ENCODE measurements at places on chromosomes 16 and 17.
A peak's percentile ranks its signal among the peaks of the same experiment; 100 is the strongest.

GRCh38 chr17:68004201-68004600, 7.9 kb upstream of the C17orf58 start:
- DNase-seq: no peak

DNA sequence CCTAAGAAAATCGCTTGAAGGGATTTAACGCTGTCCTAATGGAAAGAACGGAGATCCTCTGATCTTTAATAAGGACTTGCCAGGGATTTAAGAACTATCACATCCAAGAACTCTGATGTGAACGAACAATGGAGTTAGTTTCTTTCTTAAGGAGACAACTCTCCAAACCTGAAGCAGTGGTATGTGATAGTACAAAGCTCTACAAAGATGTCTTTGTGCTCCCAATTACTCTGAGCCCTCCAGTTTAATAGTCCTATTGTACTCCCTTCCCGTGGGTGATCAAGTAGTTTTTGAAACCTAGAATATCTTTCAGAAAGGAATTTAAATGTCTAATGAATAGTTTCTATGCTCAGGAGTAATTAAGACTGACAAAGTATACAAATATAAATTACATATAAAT, 123.8 kb downstream of the FTO start:
- DNase-seq: no peak

DNA sequence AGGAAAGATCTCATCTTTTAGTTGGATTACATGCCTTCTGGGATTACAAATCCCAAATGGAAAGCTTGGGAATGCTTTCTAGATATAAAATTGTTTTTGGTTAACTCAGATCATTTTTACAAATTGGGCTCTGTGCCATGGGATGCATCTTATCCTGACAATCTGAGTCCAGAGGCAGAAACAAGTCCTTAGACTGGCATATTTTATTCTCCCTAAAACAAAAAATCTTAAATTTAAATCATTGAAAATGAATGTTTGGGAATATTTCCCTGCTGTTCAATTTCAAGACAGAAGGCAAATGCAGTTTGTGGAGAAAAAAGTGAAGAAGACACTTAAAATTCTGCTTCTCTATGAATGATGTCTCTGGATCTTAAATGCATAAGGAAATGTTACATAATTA, 456.6 kb upstream of the GOT2 start:
- no peak for DNase-seq

- DNase-seq: no peak
These were observed 60.0 kb upstream of the DNAH17 start for GRCh38 chr17:78637146-78637545.

DNA sequence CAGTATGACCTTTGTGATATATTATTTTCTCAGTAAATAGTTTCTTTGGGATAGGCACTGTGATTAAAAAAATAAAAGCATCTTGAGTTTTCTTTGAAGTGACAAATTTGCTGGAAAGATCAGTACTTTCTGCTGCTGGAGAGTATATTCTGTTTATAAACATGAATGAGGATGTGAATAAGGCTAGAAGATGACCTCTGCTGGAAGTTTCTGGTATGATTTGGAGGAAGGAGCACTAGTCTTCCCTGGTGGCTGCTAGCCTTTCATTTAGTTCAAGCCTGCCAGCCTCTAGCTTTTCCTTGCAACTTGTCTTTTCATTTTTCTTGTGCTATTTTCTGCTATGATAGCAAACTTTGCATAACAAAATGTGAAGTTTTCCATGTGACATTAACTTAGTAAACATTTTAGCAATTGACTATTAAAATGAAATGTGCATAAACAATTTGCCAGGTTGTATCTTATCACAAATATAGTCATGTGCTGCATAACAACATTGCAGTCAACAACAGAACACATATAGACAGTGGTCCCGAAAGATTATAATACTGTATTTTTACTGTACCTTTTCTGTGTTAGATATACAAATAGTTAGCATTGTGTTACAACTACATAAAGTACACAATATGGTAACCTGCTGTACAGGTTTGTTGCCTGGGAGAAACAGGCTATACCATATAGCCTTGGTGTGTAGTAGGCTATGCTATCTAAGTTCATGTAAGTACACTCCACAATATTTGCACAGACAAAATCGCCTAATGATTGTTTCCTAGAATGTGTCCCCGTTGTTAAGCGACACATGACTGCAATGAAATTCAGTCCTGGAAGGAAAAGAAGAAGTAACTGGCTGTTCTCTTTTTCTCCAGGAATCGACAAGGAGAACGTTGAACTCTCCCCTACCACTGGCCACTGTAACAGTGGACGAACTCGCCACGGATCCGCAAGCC, 18.1 kb upstream of the RAB11FIP4 start:
- no peak for DNase-seq

DNA sequence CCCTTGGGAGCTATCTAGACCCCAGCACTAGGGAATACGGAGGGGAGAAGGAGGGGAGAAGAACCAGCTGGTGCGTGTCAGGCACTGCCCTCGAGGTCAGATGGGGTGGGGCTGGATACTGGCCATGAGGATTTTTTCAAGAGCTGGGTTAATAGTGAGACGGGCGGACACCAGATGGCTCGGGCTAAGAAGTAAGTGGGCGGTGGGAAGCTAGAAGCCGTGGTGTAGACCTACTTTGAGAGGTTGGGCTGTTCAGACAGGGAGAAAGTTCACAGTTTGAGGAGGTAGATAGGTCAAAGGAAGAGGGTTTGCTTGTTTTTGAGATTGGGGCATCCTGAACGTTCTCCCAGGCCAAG, 303.8 kb downstream of the SEC14L1 start:
- no peak for DNase-seq

DNA sequence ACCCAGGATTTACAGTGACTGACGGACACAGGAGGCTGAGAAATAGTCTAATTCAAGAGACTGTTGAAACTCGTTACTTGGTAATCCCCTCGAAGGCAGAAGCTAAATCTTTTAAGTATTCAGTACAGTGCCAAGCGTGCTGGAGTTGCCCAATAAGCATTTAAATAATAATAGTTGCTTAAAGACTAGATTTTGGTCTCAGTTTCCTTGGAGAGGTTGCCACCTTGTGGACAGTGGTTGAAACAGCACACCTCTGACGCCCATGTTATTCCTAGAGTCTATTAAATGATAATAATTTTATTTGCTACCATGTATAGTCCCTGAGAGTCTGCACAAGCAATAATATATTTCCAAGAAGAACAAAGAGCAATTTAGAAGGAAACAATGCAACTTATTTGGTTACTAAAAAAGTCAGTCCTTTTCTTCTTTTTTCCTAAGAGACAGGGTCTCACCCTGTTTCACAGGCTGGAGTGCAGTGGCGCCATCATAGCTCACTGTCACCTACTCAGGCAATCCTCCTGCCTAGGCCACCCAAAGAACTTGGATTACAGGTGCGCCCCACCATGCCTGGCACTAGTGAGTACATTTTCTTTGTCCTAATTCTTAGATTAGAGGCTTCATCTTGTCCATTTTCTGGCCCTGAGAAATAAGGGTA, 138.0 kb upstream of the NUDT7 start:
- DNase-seq: no peak

GRCh38 chr17:78959803-78960202, 19.9 kb downstream of the LGALS3BP start:
- DNase-seq: no peak

- DNase-seq: no peak
These were observed 373.7 kb downstream of the HAPSTR1 start for GRCh38 chr16:9465161-9465560.

DNA sequence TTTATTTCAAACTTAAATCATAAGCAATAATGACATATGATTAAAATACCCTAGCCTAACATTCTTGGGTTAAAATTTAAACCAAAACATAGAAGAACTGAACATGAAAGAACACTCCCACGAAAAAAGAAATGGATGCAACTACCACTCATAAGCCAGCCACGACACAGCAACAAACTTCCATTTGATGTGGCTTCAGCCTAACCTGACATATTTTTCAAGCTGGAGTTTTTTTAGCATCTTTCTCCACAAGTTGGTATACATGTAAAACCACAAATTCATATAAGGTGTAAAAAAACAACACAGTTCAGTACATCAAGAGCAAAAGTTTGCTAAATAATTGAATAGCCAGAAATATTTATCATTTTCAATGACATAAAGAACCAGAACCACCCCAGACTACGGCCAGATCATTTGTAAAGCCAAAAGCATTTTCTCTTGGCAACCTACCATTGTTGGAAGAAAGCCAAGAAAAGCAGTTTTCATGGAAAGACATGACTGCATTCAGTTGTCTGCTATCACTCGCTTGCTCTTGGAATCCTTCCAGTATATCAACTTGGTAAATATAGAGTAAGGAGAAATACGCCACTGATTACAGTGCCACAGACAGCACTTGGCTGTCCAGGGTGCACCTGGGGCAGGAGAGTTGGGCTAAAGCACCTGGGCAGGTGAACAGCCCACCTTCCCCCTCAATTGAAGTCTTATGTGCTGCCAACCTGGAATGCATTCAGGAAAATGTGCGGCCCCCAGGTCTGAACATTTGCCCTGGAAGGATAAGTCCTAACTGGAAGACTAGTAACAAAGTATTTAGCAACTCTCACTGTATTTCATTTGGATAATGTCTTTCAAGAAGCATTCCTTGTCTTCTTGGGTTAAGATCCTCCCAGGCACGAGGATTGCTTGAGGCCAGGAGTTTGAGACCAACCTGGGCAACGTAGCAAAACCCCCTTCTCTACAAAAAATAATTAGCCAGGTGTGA, 60.5 kb downstream of the CREBBP start:
- no peak for DNase-seq

- DNase-seq: no peak
These were observed 7.6 kb upstream of the RPL13 start for GRCh38 chr16:89552913-89553312.

DNA sequence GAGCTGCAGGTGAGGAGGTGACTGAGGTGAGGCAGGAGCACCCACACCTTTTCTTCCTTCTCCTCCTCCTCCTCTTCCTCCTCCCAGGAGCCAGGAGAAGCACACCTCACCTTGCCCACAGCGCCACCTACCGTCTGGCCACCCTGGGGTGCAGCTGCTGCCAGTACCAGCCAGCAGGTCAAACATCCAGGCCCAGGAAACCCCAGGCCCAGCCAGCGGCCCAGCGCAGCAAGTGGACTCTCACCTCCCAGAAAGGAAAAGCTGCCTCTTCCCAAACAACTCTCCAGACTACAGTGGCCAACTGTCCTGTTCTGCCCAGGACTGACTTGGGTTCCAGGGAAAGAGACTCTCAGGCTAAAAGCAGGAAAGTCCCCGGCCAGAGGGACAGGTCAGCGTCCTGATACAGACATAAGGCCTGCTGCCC, 22.7 kb downstream of the PEMT start:
- DNase-seq: peak; percentile 86

DNA sequence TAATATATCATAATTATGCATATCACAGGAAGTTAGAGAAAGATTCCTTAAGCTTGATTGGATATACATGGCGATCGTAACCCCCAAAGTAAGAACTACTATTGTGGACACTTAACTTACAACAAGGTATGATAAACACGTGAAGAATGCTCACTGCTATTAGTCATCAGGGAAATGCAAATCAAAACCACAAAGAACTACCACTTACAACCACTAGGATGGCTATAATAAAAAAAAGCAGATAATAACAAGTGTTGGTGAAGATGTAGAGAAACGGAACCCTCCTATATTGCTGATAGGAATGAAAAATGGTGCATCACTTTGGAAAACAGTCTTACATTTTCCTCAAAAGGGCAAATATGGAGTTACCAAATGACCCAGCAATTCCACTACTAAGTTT, 265.9 kb downstream of the SLC39A11 start:
- DNase-seq: no peak

DNA sequence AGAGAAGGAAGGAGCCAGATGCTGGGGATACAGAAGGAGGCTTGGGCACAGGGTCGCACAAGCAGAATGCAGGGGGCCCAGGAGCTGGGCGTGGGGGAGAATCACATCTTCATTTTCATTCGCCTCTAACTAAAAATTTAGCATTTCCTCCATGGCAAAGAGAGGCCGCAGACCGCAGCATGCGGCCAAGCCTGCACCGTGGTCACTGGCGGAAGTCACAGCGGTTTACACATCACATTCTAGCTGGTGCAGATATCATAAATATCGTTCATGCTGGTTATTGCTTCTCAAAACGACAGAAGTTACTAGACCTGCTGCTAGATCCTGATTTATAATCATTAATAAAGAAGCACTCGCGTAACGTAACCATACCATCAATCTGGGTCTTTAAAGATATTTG, 162.0 kb downstream of the NTN1 start:
- DNase-seq: no peak

DNA sequence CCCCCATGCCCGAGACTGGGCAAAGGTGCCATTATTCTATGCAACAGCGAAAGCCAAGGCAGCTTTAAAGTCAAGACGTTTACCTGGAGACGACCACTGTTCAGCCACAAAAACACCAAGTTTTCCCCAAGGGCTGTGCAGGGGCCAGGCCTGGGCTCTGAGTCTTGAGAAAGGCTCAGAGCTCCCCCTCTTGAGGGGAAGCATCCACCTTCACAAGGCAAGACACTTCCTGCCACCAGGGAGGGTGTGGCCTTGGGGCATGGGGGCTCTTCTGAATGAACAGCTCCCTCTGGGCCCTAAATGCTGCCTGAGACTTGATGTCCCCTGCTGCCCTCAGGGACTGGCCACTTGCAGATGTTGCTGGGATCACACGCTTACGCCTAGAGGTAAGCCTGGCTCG, 26.5 kb downstream of the PDIA2 start:
- no peak for DNase-seq

GRCh38 chr17:77822302-77823030, 136.0 kb upstream of the TNRC6C start:
- no peak for DNase-seq

DNA sequence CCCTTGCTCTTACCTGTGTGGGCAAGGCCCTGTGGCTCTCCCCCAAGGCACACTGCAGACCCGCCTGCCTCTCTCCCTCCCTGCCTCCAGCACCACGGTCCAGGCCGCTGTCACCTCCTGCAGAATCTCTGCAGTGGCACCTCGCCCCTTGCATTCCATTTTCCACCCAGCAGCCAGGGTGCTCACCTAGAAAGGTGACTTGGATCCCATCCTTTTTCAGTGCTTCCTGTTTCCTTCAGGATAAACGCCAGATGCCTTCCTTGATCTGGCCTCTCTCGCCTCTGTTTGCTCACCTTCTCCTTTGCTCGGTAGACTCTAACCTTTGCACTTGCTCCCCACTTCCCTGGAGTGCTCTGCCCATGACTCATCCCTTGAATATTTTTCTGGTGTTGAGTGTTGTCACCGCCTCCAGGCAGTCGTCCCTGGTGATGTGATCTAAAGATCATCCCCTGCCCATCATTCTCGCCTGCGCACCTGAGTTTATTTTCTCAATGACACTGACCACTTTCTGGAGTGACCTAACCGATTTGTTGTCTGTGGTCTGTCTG, 79.2 kb upstream of the LGALS9 start:
- no peak for DNase-seq

- no peak for DNase-seq
These were observed 54.0 kb downstream of the TBC1D16 start for GRCh38 chr17:79981661-79982101.

GRCh38 chr17:21688293-21688949, 3.9 kb upstream of the KCNJ18 start:
- no peak for DNase-seq

DNA sequence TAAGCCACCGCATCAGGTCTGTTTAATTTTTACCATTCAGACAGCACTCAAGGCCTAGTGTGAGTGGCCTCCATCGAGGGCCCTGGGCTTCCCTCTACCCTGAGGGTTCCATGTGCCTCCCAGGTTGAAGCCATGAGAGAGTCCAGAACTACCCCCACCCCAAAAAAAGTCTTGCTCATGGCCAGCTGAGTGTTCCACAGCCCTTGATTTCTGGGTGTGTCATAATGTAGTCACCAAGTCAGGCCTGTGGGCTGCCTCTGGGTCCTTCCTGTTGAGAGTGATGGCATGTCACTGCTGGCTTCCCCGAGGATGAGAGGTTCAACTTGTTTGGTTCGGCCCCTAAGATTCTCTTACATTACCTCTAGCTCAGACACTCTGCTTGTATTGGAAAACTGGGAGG, 100.6 kb downstream of the PITPNC1 start:
- no peak for DNase-seq

- no peak for DNase-seq
These were observed 3.2 kb downstream of the DLG4 start for GRCh38 chr17:7216242-7217112.
